Hematopoietic multipotent progenitor cell (in vitro differentiated cells): ENCODE measurements at places on chromosomes 7 and 10. TPM values are rescaled to one million over a fixed set of nuclear protein-coding genes. Genes with fewer than 3 reads are reported as not detected.

DNA sequence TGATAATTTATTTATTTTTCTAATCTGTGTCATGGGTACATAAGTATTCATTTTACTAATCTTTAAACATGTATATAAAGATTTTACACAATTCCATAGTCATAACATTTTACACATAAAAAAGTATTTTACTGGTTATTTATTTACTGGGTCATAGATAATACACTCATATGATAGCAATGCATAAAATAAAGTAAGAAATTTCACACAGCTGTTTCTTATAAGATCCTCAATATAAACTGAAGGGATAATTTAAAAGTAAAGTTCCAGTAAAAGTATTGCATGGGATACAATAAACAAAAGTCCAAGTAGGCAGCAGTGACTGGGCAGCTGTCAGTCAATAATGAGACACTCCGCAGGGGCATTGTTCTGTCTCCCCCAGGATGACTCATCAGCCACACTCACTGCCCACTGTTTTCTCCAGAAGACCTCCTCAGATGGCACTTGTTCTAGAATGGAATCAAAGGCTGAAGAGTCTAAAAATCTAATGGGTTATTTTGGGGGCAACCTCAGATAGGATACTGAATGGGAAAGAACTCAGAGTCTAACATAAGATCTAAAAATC lies 32.7 kb downstream of the DPY19L1 start:
- no peak for DNase-seq

DNA sequence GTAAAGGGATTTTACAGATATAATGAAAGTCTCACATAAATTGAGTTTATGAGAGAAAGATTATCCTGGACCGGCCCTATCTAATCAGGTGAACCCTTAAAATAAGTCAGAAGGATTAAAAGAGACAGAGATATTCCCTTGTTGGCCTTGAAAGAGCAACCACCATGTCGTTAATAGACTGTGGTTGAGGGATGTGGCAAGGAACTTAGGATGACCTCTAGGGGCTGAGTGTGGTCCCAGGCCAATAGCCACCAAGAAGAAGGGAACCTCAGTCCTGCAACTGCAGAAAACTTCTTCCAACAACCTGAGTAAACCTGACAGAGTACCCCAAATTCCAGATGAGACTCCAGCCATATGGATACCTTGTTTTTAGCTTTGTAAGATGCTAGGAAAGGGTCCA lies 121.5 kb downstream of the POLR1F start:
- no peak for DNase-seq

Gene MBL2
- total RNA-seq: not detected

- no peak for DNase-seq
Measured at GRCh38 chr7:662576-662975, 63.9 kb upstream of the DNAAF5 start.

DNA sequence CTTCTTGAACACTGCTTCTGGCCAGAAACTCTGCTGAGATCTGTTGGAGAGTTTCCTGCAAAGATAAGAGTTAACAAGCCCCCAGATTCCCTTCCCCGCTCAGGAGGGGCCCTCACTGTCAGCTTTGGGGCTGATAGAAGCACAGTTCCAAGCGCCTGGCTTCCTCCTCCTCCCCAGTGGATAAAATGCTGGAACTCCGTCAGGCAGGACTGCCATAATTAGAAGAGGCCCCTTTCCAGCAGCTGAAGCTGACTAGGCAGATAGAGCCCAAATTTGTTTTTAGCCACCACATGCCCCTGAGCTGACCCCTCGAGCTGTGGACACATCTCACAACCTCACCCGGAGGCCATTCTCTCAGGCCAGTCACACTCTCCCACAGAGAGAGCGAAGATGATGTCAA lies 89.4 kb downstream of the TBXAS1 start:
- no peak for DNase-seq

- DNase-seq: no peak
Measured at GRCh38 chr7:151895008-151895630, 18.2 kb upstream of the PRKAG2 start.

- no peak for DNase-seq
Measured at GRCh38 chr10:100736144-100736808, 9.1 kb upstream of the PAX2 start.

DNA sequence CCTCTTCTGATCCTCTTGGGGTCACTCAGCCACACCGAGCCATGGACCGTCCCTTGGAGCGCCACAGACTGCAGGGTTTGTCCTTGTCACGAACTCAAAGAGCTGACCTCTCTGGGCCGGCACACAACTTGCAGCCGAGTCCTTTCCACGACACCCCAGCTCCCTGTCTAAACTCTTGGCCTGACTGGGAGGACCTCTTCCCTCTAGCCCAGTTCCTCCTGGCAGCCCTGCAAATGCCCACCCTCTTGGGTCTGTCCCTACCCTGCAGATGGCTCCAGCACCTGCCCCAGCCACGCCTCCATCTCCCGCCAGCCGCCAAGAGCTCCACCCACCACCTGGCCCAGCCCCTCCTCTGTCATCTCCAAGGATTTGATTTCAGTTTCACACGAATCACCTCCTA lies 339.2 kb downstream of the DNAJB6 start:
- no peak for DNase-seq

Gene EMX2
- total RNA-seq: not detected

- DNase-seq: no peak
Measured at GRCh38 chr10:116588995-116589394, 1.8 kb upstream of the PNLIPRP1 start.

GRCh38 chr7:157495177-157495553 lies 158.4 kb downstream of the DNAJB6 start:
- DNase-seq: no peak

GRCh38 chr7:30113144-30113543 lies 21.6 kb upstream of the MTURN start:
- DNase-seq: no peak

Gene TCTN3
- 18.9 TPM for total RNA-seq

Gene CAMK1D
- total RNA-seq: 25.6 TPM

DNA sequence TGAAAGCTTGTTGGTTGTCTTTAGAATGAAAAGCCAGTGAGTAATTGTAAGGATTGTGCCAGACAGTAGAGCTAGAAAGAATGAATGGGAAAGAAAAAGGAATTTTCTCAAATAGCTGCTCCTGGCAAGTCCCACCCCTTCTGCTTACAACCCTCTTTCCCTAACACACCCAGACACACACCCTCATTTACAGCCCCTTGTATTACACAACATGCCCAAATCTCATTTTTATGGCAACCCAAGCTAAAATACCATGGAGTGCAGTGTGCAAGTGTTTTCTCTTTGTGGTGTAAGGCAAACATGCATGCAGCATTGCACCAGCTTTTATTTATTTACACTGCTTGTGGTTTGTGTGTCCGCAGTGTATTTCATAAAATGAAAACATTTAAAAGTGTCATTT lies 1.5 kb downstream of the PRKAR2B start:
- no peak for DNase-seq

DNA sequence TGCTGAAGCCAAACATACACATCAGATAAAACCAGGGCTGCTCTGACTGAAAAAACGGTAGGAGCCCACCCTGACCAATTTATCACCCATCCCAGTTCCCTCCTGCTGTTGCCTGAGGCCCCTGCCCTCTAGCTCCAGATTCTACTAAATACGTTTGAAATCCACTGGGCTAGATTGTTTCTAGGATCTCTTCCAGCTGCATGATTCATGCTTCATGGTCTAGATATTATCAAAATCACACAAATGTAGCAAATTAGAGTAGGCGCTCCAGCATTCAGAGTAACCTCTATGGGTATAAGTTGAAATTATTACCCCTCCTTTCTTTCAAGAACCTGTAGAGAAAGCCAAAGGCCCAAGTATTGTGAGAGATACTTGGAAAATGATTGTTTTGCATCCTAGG lies 151.2 kb upstream of the FAM13C start:
- DNase-seq: no peak

DNA sequence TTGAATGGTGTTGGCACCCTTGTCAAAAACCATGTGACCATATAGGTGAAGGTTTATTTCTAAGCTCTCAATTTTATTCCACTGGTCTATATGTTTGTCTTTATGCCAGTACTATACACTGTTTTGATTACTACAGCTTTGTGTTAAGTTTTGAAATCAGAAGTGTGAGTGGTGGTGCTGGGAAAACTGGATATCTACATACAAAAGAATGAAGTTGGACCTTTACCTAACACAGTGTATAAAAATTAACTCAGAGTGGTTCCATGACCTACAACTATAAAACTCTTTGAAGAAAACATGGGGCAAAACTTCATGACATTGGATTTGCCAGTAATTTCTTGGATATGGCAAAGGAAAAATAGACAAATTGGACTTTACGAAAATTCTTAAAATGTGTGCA lies 112.2 kb downstream of the NRF1 start:
- no peak for DNase-seq

GRCh38 chr10:125567529-125567928 lies 115.4 kb downstream of the TEX36 start:
- DNase-seq: no peak

Gene C7orf57
- 0.27 TPM for total RNA-seq

GRCh38 chr7:95502403-95502802 lies 16.7 kb downstream of the ASB4 start:
- no peak for DNase-seq

DNA sequence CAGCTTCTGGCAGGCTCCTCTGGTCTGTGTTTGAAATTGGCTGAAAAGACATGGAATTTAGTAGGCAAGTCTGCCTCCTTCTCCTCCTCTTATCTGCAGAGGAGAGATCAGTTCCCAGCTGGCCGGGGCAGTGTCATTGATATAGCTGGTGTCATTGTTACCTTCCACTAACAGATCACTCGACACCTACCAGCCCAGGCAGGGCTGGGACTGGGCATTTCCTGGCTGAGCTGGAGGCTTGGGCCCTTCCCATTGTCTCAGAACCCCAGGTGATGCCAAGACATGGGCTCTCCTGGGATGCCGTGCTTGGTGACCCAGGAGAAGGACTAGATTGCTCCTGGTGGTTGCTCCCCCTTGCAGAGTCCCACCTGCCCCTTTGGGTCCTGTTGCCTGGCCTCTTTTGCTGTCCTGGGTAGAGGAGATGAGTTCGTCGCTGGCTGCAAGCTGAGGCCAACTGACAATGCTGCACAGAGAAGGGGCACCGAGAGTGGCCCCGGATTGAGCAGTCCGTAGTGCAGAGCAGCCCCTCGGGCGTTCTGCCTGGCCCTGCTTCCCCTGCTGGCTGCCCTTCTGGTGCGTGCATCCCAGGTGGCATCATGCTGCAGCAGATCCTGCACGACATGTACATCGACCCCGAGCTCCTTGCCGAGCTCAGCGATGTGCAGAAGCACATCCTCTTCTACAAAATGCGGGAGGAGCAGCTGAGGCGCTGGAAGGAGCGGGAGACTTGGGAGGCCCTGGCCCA lies at the start of gene SH2D4B:
TSS of gene SH2D4B (plus strand) at position 167 of the 745 bp plus-strand sequence. CDS start at position 597, 430 bp downstream.
- no peak for DNase-seq

DNA sequence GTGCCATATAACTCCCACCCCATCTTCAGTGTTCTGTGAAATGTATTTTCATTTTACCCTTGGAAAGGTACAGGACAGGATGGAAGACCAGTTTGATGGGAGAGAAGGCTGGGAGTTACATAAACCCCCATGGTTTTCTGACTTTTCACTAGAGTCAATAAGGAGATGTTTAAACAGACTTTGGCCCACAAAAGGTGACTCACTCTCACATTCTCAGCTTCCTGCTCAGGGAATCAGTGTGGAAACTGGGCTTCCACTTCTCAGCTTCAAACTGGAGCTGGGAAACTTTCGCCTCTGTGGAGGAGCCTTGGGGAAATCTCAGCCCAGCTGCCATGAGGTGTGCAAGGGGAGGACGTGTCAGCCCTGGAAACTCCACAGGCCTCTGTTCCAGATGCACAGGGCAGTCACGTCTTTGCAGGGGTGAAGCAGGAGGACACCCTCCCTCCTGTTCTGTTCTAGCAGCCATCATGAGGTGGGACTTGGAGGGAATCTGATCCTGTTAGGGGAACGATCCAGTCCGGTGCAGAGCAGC lies 560.5 kb upstream of the GALNT17 start:
- no peak for DNase-seq

DNA sequence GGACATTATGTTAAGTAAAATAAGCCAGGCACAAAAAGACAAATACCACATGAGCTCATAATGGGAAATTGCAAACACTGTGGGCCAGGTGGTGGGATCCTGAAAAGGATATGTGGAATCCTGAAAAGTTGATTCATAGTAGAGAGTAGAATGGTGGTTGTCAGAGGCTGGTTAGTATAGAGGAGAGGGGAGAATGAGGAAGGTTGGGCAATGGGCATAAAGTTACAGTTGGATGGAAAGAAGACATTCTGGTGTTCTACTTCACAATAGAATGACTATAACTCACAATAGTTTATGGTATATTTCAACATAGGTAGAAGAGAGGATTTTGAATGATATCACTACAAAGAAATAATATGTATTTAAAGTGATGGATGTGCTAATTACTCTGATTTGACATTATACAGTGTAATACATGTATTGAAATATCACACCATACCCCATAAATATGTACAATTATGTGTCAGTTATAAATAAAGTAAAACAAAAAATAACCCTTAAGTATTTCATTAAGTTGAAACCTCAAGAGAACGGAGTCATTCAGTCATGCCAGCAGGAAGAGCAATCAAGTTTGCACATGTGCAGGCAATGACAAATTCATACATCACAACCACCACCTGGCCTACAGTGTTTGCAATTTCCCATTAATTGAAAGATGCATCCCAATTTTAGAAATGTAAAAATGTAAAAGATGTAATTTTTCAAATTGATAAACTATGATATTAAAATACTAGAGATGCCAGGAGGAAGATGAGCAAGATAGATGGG lies 156.7 kb downstream of the MAGI2 start:
- no peak for DNase-seq

DNA sequence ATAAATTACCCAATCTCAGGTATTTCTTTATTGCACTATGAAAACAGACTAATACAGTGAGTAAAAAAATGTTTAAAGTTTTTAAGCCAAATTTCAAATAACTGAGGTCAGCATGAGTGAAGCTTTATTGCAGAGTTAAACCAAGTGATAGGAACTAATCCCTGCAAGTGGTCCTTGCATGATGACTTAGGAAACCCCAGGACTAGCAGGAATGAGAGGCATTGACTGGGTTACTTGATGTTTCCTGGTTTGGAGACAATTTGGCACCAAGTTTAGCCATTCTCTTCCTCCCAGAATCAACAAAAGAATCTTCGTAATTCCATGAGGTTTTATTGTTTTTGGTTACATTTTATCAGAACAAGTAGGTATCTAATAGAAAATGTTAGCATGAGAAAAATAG lies 194.2 kb downstream of the BICC1 start:
- DNase-seq: no peak

Gene SLC26A4
- total RNA-seq: 0.27 TPM

DNA sequence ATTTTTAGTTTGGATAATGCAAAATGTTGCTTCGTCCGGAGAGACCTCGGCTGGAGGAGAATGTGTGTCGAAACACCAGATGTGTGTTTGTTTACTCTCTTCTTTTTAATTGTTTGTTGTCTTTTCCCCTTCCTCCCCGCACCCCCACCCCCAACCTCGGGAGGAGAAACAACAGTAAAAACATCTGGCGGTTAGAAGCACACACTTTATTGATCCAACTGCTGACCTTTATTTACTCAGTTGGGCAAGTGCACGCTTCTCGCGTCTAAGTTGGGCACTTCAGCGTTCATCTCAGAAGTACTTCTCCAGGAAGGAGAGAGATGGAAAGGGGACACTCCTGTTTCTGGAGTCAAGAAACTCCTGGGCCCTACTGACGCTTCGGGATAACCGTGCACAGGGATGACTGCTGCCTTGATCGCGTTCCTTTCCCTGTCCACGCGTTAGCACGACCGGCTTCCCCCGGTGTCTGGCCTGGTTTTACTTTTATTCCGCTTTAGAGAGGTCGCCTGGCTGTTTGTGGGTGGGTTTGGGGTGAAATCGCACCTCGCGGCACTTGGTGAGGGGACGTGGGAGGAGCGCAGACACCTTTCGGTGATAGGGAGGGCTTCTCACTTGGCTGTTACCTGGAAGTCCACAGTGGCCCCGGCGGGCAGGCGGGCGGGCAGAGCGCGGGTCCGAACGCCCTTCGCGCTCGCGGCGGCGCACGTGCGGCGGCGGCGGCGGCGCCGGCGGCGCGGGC lies 168.3 kb upstream of the PPP1R3A start:
- peak; percentile 24 for DNase-seq

Gene PRKCQ
- total RNA-seq: 36.6 TPM
